ENCODE measurements at places on chromosomes 13 and 19.
A peak's percentile ranks its signal among the peaks of the same experiment; 100 is the strongest.

DNA sequence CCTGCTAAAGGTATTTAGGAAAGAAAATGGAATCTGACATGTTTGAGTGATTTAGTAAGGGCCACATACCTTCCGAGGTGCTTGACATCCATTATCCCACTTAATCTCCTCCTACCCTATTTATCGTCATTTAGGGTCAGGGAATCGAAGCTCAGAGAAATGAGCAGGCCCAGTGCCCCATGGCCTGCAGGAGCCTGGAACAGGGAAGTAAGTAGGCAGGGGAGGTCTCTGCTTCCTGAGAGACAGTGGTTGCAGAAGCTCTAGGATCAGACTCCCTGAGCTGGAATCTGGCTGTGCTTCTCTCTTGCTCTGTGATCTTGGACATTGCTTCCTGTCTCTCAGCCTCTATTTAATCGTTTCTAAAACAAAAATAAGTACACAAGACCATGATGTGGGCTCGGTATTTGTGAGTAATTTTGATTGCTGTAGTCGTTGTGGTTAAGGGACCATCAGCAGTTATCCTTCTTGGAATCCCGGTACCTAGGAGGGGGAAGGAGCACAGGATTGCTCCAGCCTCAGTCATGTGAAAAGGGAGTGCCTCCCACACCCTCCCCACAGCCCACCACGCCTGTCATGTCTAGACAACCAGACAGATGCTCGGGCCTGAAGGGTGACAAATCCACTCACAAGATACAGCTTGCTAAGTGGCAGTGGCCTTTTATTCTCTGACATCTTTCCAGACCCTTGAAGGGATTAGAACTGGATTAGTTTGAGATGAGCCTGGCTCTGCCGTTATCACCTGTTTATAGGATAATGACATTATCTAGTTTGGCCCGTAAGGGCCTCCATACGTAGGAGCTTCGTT lies 169.2 kb upstream of the TSHZ3 start:
- no peak for DNase-seq

DNA sequence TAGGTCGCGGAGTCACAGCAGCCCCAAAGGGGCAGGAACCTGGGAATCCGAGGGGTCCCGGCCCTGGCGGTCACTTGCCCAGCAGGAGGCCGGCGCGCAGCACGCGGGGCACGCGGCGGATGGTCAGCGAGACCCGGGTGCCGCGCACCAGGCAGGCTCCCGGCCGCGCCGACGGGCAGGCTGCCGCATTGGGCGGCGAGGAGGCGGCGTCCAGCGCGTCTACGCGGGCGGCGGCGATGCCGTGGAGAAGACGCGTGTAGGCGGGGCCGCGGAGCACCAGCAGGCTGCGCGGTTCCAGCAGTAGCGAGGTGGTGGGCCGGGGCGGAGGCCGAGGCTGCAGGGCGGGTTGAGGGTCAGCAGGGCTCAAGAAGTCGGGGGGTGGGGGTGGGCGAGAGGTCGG lies 607 bp upstream of the SYNE4 start:
- DNase-seq = no peak

DNA sequence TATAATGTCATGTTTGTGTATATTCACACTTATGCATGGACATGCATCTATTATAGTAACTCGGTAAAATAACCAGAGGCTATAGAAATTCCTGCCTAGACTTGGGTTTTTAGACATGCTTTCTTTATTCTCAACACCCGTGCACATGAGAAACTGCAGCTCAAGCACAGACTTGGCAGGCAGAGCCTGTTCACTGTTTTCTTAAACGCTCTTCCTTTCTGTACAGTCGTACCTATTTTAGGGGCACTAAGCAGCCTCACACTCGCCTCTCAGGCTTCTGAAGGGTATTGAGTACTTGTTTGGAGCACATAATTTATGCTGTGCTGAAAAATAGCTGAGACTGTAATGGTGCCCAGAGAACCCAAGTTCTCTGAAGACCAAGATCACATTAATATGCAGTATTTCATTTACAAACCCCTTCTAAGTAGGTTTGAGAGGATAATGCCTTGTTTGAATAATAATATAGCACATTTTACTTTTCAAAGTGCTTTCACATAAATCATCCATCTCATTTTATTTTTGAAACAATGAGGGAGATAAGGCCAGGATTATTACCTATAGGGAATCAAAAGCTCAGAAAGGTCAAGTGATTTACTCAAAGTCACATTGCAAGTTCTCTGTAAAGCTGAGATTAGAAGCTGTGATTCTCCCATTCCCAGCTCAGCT lies 429.9 kb downstream of the SPRY2 start:
- no peak for DNase-seq

DNA sequence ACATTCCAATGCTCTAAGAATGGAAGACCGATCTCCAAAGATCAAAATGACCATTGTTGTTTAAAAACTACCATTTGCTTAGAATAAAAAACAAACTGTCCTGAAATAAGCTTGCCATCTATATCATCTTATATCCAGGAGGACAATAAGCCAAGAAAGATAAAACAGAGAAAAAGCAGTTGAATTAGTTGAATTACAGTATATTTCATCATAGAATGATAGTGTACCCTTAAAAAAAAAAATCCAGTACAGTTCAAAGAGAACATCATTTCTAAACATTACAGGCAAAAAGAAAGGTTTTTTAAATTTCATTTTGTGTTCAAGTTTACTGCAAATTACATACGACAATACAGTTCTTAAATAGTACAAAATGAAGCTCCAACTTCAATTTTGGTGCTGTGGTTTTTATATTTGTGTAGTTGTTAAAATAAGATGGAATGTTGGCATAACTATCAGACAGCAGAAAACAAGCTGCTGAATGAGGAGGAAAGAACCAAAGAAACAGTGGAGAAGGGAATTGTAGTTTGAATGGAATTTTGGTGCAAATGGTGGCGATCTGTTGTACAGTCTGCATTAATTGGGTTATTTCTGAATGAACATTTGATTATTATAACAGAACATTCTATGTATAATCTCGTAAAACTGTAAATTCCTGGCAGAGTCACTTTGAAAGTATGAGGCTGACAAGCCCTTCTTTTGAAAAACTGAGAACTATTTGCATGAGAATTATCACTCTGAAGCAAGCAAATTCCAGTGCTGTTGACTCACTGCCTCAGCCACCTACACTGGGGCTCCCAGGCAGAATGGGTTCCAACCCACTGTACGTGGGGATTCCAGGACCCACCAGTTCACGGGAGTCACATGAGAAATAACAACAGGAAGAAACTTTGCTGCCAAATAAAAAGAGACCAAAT lies 37.7 kb downstream of the LHFPL6 start:
- DNase-seq = no peak

GRCh38 chr19:6098574-6098973 lies 11.7 kb downstream of the RFX2 start:
- DNase-seq = no peak

- no peak for DNase-seq
These were observed 8.7 kb upstream of the ZNF492 start for GRCh38 chr19:22625266-22626035.

DNA sequence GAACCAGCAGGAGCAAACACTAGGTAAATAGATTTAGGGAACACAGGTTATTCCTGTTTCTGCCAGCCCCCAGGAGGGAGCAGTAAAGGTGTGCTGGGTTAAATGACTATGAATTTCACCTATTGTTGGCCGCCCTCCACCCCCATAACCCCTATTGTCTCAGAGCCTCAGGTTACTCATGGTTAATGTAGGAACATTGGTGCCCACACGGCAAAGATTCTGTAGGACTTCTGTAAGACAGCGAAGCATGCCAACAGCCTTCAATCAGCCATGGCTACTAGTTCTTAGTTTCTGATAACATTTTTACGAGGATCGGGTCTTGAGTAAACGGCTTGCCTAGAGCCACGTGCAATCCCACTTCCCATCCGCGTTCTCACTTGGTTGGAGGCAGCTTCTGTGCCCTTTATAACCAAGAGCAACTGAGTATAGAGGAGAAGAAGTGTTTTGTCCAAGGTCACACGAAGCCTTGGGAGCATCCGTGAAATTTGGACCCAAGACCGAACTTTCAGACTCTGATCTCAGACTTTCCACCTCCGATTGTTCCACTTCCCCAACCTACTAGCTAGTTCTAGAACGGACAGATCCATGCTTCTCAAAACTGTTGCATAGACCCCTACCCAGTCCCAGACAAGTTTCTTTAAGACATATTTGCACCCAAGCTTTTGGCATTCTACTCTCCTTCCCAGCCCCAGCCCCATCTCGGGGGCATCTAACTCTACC lies 5.1 kb upstream of the CACNG8 start:
- no peak for DNase-seq

GRCh38 chr19:2417881-2418406 lies 9.4 kb downstream of the TIMM13 start:
- no peak for DNase-seq

DNA sequence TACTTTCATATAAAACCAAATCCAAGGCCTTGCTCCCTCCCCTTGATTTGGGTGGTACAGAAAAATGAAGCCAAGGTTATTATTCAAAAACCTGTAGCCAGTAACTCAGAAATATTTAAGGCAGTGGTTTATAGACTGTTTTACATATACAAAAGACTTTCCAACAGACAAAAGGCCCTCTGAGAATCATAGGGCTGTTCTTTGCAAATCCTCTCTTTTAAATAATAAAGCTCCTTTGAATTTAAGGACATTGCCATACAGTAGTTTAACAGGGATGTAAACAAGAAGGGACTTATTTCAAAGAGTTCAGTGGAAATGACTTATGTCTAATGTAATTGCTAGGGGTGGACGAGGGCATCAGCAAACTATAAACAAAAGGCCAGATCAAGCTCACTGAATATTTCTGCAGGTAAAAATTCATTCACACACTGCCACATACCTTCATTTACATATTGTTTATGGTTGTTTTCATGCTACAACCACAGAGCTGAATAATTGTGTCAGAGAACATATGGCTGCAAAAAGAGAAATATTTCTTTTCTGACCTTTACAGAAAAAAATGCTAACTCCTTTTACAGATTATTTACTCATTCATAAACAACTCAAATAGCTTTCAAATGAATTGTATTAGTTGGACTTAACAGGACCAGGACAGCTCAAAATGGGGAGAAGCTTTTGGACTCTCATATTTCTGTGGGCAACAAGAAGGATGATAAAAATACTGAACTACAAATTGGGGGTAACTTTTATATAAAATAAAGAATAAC lies 665.6 kb downstream of the SLITRK1 start:
- no peak for DNase-seq

DNA sequence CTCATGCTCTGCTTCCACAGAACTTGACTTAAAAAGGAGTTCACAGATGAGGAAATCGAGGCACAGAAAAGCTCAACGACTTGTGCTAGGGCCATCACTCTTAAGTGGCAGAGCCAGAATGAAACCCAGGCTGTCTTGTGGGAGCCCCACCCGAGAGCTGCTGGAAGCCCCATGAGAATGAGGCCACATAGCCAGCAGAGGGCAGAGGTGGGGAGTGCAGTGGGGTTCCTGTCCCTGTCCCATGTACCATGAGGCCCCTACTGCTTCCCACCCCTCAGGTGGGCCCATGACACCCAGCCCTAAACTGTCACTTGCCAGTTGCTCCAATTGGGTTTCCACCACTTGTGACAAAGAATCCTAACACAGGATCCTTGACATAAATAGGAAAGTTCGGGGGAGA lies 175.9 kb downstream of the IRS2 start:
- peak; percentile 1 for DNase-seq

All from activated CD8-positive, alpha-beta memory T cell treated with anti-CD3 and anti-CD28 coated beads for 1 hour (primary cell).